NCI-H2081 (cell line): ENCODE measurements at places on chromosomes 6 and 20.

DNA sequence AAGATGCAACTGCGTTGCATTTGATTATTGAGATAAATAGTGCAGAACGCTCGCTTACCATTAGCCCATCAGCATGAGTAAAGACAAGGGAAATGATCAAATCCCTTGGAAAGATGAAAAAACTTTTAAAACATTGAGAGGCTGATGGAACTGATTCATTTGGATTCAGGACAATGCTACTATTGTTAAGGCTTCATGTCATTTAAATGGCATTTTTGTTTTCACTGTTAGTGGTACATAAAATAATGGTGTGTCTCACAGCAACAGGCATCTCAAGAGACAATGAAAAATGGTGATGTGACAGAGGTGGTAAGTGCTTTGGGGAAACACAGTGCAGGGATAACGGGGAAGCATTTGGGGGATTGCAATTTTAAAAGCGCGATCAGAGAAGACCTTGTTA lies 159.7 kb upstream of the KCNG1 start:
- no peak for DNase-seq

- DNase-seq, result no peak
These were observed 834 bp upstream of the CTSZ start for GRCh38 chr20:59007665-59008511.

GRCh38 chr6:6697620-6698019 lies 109.1 kb downstream of the LY86 start:
- no peak for DNase-seq

GRCh38 chr20:23774081-23774480 lies 23.3 kb upstream of the CST1 start:
- DNase-seq, result no peak

DNA sequence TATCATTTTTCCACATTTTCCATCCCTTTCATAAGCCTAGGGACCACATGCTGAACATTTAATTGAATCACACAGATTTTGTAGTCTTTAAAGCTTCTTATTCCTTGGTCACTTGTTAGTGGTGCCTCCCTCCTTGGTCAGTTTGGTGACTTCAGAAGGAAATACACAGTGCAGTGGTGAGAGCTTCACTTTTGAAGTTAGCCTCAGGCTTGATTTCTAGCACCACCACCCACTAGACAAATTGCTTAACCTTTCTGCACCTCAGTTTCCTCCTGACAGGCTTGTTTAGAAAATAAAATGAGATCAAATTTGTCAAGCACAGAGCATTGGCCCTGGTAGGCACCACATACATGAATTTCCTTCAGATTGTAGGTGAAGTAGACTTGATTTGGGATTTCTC lies 91.7 kb downstream of the FOXO3 start:
- no peak for DNase-seq

GRCh38 chr20:478949-479429 lies 16.7 kb upstream of the TBC1D20 start:
- peak; percentile 23 for DNase-seq

DNA sequence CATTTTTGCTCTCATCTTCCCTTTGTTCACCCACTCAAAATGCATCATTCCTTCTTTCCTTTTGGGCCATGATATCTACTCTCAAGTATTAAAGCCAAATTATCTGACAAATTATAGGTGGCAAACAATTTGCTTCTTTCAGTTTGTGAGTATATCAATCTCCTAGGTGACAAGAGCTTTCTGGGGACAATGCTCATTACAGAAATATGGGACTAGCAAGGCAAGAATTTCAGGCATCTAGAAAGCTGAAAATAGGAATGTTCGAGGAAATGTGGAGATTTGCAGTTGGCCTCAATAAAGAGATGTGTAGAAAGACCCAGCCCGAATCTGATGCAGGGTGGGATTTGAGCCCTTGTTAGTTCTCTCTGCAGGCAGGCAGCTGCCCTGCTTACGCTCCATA lies 71.8 kb downstream of the ALDH8A1 start:
- DNase-seq, result no peak

DNA sequence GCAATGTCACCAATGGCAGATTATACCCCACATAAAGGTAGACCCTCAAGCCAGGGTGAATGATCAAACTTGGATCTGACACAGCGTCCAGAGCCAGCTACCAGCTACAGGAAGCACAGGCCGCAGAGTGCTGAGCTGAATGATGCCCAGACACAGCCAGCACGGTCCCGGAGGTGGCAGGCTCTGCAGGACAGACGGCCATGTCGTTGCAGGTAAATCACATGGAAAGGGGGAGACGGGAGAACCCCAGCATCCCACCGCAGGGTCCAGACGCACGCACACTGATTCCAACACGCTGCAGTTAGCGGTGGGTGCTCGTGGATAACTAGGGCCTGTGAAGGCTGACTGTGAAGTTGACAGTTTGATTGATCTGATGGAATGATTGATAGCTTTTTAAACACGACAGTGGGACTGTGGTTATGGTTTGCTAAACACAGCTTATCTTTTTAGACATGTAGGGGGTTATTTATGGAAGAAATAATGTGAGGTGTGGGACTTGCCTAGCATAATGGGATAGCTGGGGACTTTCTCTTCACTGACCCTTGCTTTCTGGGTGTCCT lies 228.5 kb downstream of the ERMARD start:
- DNase-seq, result no peak

GRCh38 chr6:64280569-64280968 lies 645.0 kb downstream of the PHF3 start:
- DNase-seq, result peak; percentile 69

DNA sequence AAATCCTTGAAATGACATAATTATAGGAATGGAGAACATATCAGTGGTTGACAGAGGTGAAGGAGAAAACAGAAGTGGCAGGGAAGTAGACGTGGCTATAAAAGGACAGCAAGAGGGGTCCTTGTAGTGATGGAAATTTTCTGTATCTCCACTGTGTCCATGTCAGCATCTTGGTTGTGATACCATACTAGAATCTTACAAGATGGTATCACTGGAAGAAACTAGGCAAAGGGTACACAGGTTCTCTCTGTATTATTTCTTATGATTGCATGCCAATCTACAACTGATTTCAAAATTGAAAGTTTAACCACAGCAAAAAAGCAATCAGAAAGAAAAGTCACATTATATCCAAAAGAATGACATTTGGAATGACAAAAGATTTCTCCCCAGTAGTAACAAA lies 16.4 kb upstream of the ZC3H12D start:
- DNase-seq, result no peak

DNA sequence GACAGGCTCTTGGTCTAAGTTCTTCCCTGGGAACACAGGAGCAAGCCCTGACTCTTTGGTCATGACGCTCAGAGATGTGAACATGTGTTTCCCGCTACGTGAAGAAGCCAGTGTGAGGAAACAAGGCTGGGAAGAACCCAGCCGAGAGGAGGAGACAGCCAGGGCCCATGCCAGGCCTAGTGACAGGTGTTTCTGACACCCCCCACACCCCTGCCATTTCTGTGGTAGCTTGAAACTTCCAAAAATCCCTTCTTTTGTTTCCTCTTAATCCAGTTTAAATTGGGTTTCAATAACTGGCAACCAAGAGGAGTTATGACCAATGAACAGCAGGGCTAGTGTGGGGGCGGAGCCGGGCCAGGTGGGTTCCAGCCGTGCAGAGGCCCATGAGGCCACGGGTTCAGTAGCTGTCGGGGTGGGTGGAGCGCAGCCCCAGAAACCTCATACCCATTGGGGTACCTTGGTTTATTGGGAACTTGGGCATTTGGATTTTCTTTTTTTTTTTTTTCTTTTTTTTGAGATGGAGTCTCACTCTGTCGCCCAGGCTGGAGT lies 33.5 kb downstream of the WRNIP1 start:
- no peak for DNase-seq

DNA sequence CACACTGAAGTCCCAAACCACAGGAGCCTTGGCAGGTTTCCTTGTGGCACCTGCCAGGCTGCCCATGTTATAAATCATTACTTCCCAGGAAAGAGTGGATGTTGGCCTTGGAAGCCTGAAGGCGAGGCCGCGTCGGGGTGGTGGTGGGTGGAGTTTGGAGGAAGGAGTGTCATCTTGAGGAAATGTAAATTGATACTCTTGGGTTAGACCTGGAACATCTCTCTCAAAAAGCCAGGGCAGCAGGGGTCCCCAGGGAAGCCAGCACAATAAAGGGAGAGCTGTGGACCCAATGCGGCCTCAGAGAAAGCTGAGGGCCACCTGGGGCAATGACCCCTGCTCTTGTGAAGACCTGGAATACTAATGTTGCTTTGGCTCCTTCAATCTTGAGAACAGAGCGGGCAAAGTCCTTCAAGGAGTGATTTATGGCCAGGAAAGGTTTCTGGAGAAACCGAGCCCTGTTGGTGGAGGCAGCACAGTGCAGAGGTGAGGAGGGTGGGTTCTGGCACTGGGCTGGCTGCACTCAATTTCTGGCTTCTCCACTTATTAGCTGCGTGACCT lies 26.3 kb upstream of the TRAF3IP2 start:
- no peak for DNase-seq

GRCh38 chr6:163340201-163340887 lies 74.2 kb upstream of the QKI start:
- DNase-seq, result no peak

GRCh38 chr6:158567152-158567551 lies 7.3 kb downstream of the TMEM181 start:
- no peak for DNase-seq

DNA sequence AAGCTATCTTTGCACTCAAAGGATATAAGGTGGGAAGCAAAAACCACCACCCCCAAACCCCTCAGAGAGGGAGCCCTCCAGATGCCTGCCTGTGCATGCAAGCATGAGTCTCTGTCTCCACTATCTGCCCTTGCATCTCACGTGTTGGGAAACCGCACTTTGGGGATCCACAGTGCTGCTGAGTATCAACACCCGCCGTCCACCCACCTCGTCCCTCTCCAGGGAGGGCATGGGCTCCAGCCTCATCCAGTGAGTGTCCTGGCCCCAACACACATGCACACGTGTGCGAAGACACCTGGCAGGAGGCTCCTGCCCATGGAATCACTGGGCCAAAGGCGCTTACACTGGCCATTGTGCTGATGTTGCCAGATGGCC lies 3.5 kb upstream of the YTHDF1 start:
- DNase-seq, result no peak

DNA sequence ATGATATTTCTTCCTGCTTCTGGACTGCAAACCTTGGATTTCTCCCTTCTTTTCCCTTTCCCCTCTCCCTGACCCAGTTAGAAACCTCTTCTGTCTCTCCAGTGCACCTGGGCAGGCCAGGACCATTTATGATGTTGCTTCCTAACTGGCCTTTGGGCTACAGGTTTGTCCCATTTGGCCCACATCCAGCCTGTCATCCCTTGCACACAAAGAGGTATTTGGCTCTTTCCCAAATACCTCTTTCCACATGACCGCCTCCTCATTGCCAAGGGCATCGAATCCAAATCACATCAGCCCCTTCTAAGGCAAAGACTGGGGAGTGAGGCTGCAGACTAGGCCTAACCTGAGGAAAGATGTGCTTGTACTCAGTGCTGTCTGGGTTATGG lies 13.6 kb downstream of the FGD2 start:
- DNase-seq, result peak; percentile 90

GRCh38 chr6:154230910-154231595 lies 125.5 kb downstream of the IPCEF1 start:
- no peak for DNase-seq

- DNase-seq, result no peak
These were observed 12.9 kb upstream of the EFCAB8 start for GRCh38 chr20:32845786-32846185.

DNA sequence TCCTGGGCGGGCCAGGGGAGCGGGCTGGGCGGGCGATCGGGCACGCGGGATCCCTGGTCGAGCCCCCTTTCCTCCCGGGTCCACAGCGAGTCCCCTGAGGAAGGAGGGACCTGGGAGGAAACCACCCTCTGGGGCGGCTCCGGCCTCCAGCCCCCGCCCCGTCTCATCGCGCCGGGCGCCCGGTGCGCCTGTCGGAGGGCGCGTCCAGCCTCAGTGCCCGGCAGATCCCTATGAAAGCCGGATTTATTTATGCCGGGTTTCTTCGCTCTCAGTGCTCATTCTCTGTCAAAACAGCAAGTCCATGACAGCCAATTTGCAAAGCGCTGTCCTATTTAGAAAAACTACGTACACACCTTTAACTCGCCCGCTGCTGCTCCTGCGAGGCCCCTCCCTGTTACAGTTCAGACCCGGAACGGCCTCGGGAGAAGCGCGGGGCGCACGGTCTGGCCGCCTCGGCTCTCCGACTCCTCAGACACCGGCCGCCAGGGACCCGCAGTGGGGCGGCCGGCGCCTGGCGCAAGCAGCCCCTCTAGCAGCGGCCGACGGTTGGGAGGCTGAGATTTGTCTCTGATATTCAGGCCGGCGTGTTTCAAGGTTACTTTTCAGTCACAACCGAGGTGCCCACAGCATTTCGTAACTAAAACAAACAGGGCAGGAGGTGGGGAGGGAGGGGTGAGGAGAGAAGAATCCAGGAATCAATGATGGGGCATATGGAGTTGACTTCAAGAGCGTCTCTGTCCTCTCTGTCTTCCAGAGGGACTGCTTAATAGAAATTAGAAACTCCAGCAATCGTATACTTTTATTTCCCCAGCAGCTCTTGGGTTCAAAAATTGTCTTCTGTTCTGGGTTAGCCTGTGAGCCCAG lies 782 bp upstream of the FOXA2 start:
- DNase-seq, result peak; percentile 82

GRCh38 chr6:134535831-134536230 lies 217.9 kb upstream of the SGK1 start:
- no peak for DNase-seq

- no peak for DNase-seq
These were observed 11.1 kb downstream of the HLA-F start for GRCh38 chr6:29734046-29735018.

DNA sequence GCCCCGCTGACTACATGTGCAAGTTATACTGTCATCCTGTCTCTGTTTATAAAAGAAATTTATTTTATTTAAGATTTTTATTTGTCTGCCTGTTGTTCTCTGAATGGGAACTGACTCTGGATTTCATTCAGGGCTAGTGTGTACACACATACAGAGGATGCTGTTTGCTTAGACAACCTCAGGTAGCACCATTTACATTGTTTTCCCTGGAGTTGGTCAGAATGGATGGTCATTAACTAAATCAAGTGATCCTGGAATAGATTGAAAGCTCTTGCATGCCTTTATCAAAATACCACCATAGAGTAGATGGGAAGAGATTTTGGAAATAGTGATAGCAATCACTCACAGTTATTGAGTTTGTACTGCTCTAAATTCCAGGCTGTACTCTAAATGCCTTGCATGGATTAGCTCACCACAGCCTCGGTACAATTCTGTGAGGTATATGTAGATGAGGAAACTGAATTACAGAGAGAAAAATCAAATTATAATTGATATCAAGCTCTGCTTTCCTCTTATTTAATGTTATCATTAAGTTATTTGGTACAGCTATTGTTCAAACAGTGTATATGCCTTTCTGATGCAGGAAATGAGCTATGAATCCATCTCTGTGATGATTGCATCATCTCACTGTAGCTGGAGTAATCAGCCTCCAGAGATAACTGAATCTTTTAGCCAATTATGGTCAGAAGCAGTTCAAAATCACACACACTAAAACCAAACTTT lies 51.9 kb downstream of the RNF217 start:
- DNase-seq, result no peak

- DNase-seq, result no peak
These were observed 368.0 kb downstream of the QKI start for GRCh38 chr6:163782436-163783003.

GRCh38 chr6:97969065-97969464 lies 686.0 kb upstream of the MMS22L start:
- no peak for DNase-seq
